Caki2 (cell line): ENCODE measurements at places on chromosomes 7 and 10. TPM values are rescaled to one million over a fixed set of nuclear protein-coding genes. Genes with fewer than 3 reads are reported as not detected.

DNA sequence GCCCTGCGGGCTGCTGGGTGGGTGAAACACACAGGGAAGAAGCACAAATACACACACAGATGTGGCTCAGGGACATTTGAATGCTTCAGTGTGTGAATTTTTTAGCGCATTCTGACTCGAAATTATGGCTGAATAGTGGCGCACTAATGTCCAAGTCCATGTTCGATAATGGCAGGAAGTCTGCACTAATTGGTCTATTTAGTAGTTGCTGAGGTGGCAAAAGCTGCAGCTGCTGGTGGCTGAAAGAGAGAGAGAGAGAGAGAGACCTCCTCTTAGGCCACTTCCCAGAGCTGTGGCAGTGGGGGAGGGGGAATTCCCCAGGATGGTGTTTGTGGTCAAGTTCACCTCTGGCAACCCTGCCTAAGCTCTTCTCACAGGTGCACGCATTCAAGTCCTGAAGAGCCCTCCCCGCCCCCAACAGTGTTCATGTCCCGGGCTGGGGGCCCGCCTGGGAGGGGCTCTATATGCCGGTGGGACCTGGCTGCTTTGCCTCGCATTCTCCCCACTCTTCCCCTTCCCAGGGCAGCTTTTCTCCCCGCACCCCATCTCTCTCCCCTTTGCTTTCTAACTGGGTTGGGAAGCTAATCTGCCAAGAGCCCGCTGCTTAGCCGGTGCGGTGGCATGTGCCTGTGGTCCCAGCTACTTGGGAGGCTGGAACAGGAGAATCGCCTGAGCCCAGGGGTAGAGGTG lies 6.0 kb upstream of the MNX1 start:
- no peak for DNase-seq

GRCh38 chr7:44881066-44881600 lies 4.2 kb downstream of the PURB start:
- no peak for DNase-seq

- no peak for DNase-seq
Observed at GRCh38 chr7:89517815-89518214, 636.5 kb upstream of the STEAP1 start.

- no peak for DNase-seq
Observed at GRCh38 chr10:5862360-5862961, 27.2 kb downstream of the ANKRD16 start.

- DNase-seq = no peak
Observed at GRCh38 chr7:6652446-6653011, 15.4 kb downstream of the ZNF316 start.

- DNase-seq = peak; percentile 73
Observed at GRCh38 chr10:91613411-91614187, 19.3 kb downstream of the PPP1R3C start.

DNA sequence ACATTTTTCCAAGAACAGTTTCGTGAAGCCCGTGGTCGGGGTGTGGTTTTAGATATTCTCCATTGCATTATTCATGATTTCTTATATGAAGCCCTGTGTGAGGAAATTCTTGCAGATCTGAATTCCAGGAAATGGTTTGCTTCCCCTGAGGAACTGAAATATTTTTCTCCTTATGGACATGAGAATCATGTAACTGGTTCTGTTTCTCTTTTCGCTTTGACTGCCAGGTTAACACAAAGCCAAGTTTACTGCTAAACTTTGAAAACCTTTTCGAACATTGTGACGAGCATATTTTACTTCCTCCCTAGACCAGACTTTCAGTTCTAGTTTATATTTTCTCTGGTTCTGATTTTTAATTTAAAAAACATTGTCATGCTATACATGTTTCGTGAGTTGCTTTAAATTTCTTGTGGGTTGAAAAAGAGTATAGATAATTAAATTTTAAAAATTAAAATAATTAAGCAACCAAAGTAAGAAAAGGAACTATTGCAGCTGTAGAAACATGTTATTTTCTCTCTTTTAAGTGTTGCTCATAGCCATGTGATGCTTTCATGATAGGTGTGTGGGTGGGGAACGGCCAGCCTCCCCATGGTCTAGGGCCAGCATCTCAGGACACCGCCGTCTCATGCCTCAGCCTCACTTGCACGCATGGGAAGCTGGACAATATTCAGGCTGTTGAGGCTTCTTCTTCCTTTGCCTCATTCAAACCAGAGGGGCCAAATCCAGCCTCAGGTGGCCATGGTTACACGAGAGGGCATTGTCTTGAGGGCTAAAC lies 97.1 kb downstream of the CREB5 start:
- DNase-seq = no peak

- DNase-seq = no peak
Observed at GRCh38 chr7:87432536-87432935, 42.9 kb downstream of the ABCB4 start.

DNA sequence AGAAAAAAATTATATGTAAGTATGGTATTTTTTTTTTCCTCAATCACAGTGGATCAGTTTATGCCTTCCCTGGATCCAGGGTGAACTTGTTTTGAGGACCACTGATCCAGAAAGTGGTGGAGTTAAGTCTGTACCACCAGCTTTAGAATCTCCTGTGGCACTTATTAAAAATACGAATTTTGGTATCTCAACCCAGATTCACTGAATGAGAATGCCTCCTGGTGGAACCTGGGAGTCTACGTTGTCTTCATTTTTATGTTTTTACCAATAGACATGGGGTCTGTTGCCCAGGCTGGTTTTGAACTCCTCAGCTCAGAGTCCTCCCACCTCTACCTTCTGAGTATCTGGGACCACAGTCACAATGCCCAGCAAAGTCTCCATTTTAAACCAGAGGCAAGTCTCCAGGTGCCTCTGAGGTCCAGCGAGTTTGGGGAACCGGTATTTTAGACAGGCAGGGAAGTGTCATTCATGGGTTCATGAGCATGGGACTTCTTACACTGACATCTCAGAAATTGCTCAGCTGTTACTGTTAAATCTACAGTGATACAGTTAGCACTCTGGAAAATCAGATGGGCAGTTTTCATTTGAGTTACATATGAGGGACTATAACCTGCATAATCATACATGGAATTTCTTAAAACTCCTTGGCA lies 200.9 kb downstream of the AUTS2 start:
- DNase-seq = no peak

The PIK3CG gene
- not detected in 2 replicates for total RNA-seq

The NPTX2 gene
- 38.3 and 40.5 TPM in 2 replicates for total RNA-seq

The SRRT gene
- total RNA-seq = 72.5 and 75.8 TPM in 2 replicates
